ENCODE measurements at places on chromosomes 13 and 19.

DNA sequence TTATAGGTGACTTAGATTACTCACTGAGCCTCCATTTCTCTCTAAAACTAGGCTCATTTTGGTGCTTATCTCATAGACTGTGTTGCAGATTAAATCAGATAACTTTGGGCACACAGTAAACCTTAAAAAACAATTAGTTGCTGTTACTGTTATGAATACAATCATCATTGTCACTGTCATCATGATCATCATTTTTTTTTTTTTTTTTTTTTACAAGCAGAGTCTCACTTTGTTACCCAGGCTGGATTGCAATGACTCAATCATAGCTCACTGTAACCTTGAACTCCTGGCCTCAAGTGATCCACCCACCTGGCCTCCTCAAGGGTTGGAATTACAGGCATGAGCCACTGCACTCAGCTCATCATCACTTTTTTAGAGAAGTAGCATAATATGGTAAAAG lies 60.0 kb downstream of the VWA8 start:
- DNase-seq = no peak

DNA sequence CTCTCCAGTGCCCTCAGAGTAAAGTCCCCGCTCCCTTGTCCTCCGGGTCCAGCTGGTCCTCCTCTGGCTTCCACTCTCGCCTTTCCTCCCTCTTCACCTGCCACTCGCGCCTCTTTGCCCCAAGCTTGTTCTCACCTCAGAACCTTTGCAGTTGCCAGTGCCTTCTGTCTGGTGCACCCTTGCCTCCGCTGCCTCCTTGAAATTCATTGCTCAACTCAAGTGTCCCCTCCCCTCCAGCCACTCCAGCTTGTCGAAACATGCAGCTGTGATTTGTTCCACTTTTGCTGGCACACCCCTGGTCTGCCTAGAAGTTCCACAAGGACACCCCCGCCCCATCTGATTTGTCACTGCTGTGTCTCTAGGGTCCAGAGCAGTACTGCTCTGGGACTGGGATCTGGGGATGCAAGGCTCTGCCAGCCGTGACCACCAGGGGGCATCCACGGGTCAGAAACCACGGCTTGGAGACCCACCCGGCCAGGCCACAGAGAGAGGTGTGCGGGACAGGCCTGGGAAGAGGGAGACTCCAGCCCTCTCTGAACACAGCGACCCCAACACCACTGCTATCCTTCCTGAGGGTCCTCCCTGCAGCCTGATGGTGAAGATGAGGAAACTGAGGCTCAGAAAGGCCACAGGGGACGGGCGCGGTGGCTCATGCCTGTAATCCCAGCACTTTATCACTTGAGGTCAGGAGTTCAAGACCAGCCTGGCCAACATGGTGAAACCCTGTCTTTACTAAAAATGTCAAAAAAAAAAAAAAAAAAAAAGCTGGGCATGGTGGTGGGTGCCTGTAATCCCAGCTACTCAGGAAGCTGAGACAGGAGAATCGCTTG lies 49.9 kb downstream of the AP1M1 start:
- peak; percentile 82 for DNase-seq

DNA sequence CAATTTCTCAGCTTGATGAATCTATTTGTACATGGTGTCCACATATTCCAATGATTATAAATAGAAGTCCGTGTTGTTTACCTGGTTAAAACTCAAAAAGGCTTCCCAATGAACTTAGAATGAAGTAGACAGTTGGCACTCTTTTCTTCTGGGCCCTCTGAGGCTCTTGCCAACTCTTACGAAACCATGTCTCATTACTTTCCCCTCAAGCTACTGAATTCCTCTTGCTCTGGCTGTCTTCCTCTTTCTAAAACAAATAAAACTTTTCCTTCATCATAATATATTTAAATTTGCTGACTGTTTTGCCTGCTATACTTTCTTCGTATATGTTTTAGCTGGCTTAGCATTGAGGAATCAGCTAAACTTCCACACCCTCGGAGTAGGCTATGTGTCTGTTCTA lies 139.7 kb downstream of the SLITRK6 start:
- DNase-seq = no peak

DNA sequence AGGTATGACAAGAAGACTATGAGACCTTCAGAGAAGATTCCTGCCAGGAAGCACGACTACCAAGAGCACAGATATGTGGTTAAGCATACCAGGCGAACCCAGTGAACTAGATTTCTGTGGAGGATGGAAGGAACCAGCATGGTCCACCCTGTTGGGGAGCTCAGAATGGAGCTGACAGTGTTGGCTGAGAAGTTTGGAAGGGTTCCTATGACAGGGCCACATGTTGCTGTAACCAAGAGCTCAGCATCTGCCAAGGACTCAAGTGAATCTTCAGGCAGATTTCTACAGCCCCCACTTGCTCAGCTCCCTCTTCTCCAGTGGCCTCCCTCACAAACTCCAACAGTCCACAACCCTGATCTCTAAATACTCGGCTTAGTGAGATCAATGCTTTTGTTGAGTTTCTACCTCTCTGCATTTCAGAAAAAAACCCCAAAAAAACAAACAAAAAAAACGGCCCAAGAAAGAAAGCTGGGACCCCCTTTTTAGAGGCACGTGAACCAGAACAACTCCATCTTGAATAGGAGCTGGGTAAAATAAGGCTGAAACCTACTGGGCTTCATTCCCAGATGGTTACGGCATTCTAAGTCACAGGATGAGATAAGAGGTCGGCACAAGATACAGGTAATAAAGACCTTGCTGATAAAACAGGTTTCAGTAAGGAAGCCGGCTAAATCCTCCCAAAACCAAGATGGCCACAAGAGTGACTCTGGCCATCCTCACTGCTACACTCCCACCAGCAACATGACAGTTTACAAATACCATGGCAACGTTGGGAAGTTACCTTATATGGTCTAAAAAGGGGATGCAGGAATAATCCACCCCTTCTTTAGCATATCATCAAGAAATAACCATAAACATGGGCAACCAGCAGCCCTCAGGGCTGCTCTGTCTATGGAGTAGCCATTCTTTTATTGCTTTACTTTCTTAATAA lies 691.1 kb downstream of the UQCRFS1 start:
- DNase-seq = no peak

DNA sequence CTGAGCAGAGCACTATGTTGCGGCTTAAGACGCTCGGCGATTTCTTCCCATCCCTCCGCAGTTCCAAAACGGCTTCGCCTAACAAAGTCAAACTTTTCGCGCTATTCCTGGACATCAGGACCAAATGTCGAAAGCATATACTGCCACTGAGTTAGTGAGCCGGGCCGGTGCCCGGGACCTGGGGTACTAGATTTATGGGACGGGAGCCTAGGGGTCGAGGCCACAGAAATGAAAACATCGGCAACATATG lies 699 bp downstream of the RCBTB2 start:
- no peak for DNase-seq

DNA sequence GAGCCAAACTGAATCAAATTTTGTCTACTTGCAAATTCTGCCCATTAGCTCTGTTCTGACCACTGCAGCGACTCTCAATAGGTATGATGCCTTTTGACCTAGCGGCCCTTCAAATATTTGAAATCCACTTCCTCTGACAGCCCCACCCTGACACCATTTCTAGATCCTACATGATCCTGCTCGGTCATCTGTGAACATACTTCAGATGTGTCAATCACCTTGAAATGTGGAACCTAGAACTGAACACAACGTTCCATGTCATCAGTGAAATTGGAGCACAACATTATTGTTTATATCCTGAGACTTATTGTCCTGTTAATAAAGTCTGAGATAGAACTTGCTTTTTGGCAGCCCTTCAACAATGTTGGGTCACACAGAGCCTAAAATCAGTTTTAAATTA lies 98.2 kb downstream of the UBL3 start:
- no peak for DNase-seq
